Hematopoietic multipotent progenitor cell (in vitro differentiated cells): ENCODE measurements at places on chromosomes 1 and 21.

GRCh38 chr21:44434936-44435635 is 20.2 kb upstream of the LRRC3 start:
- no peak for DNase-seq

- no peak for DNase-seq
These were observed 2.7 kb downstream of the IFFO2 start for GRCh38 chr1:18953731-18954231.

DNA sequence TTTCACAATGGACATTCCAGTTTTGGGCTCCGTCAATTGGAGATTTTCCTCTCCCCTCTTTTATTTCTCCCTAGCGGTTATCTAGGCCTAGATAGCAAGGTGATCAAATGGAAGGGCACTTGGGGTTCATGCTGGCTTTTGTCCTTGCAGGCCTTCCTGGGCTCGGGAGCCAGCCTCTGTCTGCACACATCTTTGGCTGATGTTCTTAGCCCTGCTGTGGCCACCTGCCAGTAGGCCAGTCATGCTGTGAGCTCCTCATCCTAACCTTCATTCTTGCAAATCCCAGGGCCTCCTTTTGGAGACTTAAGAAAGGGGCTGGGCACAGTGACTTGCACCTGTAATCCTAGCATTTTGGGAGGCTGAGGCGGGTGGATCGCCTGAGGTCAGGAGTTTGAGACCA is 13.5 kb downstream of the TIE1 start:
- DNase-seq: no peak

DNA sequence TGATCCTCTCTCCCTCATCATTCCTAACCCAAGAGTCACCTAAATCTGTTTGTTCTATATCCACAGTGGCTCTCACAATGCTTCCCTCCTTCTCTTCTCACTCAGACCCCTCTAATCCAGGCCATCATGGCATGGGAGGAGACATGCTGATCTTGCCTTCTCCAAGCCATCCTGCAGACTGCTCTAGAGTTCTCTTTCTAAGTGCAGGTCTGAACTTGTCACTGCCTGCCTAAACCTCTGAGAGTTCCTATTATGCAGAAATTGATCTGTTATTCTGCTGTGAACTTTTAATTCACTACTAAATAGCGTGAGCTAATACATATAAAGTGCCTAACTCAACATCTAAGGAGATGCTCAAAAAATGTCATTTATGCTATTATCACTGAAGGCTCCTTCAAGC is 26.8 kb downstream of the LAMC2 start:
- no peak for DNase-seq

GRCh38 chr1:174788981-174789380 is 210.8 kb upstream of the CACYBP start:
- no peak for DNase-seq

DNA sequence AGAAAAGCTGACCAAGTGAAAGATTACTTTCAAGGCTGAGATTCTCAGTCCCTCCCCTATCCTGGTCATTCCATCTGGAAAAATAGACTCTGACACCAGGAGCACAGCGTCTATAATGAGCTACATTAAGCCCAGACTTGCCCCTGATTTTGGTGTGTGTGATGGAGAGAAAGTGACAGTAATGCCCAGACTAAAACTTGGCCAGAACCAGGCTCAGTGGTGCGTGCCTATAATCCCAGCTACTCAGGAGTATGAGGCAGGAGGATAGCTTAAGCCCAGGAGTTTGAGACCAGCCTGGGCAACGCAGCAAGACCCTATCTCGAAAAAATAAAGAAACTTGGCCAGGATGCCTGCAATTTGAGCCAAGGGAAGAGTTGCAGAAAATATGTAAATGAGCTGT is 15.9 kb downstream of the PLEKHA6 start:
- no peak for DNase-seq

GRCh38 chr1:172119184-172119583 is 277.9 kb downstream of the DNM3 start:
- DNase-seq: no peak

DNA sequence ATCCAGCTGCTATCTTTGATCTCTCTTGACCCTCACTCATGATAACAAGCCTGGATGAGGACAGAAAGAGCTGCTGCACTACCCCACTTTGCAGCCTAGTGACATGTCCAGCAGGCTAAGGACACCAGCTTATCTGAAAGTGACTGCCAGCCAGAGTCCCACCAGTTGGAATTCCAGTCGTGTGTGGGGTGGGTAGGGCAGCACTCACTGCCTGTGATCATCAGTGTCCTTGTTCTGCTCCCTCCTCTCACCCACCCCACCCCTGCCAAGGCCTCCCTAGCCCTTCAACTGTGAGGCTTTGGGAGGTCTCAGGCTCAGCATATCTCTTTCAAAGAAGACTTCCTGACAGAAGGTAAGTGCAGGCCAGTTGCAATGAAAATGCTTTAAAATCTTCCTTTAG is 15.5 kb upstream of the NMNAT2 start:
- DNase-seq: no peak

DNA sequence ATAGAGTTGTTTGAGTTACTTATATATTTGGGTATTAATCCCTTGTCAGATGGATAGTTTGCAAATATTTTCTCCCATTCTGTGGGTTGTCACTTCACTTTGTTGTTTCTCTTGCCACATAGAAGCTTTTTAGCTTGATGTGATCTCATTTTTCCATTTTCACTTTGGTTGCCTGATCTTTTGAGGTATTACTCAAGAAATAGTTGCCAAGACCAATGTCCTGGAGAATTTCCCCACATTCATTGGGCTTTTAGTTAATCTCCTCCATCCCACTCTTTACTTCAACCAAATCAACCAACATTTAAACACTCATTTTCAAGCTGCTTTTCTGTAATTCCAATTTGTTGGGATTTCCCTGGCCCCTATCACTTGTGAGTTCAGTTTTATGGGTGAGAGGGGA is 69.0 kb downstream of the LEPR start:
- no peak for DNase-seq

DNA sequence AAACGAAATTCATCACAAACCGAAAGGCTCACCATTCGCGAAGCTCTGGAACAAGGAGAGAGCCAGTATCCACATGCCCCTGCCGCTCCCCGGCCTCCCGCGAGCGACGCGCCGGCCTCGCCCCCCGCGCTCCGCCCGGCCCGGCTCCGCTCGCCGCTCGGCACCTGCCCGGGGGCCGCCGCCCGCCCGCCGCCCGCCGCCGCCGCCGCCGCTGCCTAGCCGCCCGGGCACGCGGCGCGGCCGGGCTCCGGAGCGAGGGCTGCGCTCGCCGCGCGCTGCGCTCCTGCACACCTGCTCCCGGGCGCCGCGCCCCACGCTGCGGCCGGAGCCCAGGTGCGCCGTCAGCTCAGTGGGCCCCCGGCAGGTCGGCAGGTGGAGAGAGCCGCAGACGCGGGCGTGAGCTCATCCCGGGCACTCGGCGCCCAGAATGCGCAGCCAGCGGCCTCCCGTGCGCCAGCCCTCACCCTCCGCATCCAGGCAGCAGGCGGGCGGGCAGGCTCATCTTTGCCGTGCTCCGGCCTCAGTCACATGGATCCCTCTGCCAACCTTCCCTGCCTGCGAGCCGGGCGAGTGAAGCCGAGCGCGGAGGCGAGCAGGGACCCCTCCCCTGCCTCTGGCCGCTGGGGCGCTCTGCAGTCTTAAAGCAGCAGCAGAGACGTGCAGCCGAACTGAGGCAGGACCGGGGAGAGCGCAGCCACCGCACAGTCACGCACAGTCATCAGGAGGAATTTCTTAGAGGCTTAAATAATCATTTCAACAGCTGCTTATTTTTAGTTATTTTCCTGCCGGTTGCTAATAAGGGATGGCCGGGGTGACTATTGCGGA is at the start of gene DSCAM:
DSCAM (minus strand) TSS at position 572 of the 825 bp plus-strand sequence; CDS start at position 75, 497 bp downstream.
- no peak for DNase-seq

GRCh38 chr21:32332463-32332951 is 33.9 kb downstream of the MRAP start:
- DNase-seq: no peak

- DNase-seq: no peak
These were observed 32.8 kb upstream of the IL19 start for GRCh38 chr1:206737729-206738201.

- DNase-seq: peak; percentile 41
These were observed 20.8 kb downstream of the LRRC8B start for GRCh38 chr1:89545264-89546038.

GRCh38 chr1:223153177-223154119 is 10.4 kb upstream of the TLR5 start:
- peak; percentile 24 for DNase-seq

GRCh38 chr1:81848880-81849682 is 48.3 kb downstream of the ADGRL2 start:
- DNase-seq: no peak
